Hematopoietic multipotent progenitor cell (in vitro differentiated cells): ENCODE measurements at places on chromosomes 5 and 9. TPM values are rescaled to one million over a fixed set of nuclear protein-coding genes. Genes with fewer than 3 reads are reported as not detected.

NEUROG1 gene
- total RNA-seq = not detected

GRCh38 chr9:38117651-38118050 lies 48.6 kb upstream of the SHB start:
- DNase-seq = no peak

DNA sequence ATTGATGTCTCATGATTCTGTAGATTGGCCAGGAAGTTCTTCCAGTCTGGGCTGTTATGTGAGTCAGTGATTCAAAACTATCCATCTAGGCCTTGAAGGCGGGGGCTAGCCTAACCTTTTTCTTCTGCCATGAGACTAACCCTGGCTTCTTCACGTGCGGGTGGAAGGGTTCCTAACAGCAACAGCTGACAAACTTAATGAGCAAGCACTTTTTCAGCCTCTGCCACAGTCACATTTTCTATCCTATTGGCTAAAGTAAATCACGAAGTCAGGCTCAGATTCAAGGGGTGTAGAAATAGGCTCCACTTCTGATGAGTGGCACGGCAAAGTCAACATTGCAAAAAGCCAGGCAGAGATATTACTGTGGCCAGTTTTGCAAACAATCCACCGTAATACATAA lies 68.4 kb downstream of the STK32A start:
- DNase-seq = no peak

DNA sequence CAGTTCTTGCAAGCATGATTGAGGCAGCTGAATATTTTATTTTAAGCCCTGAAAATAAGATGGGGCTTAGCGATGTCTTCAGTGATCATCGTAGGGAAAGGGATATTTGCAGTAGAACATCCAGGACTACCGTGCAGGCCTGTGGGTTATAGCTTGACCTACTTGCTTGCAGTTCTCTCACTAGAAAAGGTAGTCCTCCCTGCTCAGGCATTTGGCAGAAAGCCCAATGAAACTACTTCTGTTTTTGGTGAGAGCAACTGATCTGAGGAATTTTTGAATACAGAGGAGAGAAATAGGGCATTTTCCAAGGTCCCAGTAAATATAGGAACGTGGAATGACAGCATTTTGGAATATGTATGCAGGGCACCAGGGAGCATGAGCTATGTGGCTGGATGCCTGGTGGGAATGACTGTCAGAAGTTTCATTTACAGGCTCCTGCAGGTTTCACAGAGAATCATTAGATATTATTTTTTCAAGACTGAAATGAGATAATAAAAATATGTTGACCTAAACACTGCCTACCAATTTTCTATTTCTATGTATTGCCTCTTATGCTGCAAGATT lies 417.9 kb upstream of the ACTBL2 start:
- peak; percentile 66 for DNase-seq

DNA sequence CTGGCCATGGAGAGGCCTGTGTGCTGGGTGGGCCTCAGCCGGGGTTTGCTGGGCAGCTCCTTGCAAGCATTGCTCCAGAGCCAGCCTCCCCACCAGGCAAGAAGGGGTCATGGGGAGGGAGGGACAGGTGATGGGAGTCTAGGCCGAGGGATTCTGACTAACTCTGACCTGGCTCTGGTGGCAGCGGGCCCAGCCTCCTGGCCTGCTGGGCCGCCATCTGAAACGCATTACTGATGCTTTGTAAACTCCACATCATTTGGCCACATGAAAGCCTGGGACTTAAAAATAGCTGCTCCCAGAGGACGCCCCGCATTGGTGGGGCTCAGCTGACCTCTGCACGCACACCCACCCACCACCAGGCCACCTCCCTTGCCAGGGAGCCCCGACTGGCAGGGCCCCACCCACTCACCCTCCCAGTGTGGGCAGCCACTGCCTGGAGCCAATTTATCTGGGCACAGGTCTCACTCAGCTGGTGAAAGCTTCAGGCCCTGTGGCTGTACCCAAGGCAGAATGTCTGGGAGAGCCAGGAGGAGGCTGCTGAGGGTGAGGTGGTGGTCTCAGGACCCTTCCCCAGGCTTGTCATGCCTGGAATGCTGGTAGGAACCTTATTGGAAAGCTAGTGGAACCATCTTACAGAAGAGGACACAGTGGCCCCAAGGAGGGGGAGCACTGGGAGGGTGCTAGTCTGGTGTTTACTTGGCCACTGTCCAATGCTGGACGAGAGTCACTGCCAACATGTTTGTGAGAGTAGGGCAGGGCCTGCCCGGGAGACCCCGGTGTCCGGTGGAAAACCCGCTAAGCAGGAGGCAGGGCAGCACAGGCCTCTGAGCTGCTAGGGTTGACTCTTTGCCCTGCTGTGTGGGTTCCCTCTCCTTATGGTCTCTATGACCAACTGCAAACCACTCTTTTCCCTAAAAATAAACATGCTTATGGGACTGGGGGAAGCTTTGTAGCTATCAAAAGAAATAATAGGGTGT lies 10.8 kb downstream of the TCF7 start:
- DNase-seq = no peak

HTR4 gene
- under 0.01 TPM for total RNA-seq

DNA sequence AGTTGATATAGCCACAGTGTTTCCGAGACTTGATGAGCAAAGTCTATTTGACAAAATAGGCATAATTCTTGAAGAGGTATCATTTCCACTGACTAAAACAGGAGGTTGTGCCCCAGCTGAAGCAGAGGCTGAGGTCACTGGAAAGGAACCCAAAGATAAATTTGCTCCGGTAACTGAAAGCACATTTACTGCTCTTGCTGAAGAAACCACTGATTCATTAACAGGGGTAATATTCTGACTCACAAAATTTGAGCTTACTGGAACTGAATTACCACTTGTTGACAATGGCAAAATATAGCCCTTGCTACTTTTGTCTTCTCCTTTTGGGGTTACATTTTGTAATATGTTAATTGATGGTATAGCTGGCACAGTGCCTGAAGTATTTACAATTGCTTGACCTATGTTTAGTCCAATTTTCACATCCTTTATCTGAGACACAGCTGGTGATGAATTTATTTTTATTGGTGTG lies 30.2 kb downstream of the MLANA start:
- no peak for DNase-seq
